ENCODE measurements at places on chromosomes 2 and 18.

GRCh38 chr18:74528913-74529312 lies 5.4 kb upstream of the CNDP1 start:
- no peak for DNase-seq

DNA sequence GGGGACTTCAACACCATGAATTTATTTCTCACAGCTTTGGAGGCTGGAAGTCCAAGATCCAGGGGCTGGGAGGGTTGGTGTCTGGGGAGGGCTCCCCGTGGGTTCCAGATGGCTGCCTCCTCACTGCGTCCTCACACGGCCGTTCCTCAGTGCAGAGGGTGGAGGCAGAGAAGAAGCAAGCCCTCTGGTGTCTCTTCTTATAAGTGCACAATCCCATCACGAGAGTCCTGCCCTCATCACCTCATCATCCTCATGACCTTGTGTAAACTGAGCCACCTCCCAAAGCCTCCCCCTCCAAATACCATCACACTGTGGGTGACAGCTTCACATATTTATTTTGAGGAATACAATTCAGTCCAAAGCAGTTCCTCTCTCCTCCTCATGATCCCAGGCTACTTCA lies 26.3 kb downstream of the TMEM163 start:
- no peak for DNase-seq

- no peak for DNase-seq
Measured at GRCh38 chr2:12979066-12979465, 262.3 kb downstream of the TRIB2 start.

- no peak for DNase-seq
Measured at GRCh38 chr2:18301421-18302139, 258.9 kb downstream of the RDH14 start.

GRCh38 chr2:162716122-162716521 lies 122.4 kb downstream of the KCNH7 start:
- DNase-seq, result no peak

DNA sequence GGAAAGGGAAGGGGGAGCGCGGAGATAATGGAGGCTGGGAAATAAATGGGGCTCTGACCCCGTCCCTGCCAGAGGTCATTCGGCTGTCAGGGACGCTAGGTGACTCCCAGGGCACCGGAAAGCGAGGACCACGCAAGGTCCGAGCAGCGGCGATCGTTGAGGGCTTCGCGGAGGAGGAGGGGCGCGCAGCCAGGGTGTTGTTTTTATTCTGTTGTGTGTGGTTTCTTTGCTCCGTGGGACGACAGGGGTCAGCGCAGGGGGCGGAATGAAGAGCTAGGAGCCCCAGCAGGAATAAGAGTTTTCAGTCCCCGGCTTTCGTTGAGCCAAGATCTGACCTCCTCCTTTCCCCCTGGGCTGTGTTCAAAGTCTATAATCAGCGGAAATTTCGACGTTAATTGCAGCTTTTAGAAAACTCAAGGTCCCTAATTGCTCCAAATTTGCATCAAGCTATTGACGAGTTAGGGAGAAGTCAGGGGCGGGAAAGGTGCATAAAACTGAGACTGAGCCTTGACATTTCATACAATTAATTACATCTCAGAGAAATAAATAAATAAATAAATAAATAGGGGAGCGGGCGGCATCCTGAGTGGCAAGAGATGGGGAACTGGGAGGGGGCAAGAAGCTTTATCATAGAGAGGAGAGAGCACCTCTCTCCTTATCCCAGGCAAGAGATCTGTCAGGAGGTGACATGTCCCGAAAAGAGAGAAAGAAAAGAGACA lies 2.2 kb downstream of the GAD1 start:
- DNase-seq, result no peak

DNA sequence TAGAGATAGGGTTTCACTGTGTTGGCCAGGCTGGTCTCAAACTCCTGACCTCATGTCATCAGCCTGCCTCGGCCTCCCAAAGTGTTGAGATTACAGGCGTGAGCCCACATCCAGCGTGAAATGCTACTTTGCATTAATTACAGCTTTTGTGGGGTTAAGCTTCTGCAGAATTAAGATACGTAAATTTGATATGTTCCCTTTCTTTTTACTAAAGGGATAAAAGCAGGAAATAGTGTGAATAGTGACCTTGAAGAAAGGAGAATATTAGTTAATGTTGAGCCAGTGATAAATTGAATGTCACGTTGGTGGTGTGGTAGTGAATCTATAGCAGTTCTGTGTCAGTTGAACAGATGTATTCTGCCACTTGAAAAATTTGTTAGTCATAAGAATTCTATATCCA lies 16.9 kb downstream of the SMCHD1 start:
- no peak for DNase-seq

DNA sequence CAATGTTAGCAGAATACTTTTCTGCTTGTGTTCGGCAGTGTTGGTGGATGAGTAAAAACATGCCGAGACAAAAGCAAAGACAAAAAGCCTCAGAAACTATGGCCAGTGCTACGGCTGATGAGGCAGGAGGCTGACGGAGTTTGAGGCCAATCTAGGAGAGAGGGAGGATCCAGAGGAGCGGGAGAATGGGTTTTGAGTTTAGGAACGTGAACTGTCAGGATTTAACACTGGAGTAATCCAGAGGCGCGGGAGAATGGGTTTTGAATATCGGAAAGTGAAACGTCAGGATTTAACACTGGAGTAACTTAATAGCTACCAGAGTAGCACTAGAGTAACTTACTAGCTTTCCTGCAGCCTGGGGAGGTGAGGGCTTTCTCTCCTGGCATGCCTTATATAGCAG lies 37.4 kb downstream of the LYPD6B start:
- no peak for DNase-seq

GRCh38 chr18:31252522-31252921 lies 65.4 kb upstream of the DSG1 start:
- no peak for DNase-seq

- DNase-seq, result no peak
Measured at GRCh38 chr2:8527031-8527430, 154.8 kb upstream of the ID2 start.

DNA sequence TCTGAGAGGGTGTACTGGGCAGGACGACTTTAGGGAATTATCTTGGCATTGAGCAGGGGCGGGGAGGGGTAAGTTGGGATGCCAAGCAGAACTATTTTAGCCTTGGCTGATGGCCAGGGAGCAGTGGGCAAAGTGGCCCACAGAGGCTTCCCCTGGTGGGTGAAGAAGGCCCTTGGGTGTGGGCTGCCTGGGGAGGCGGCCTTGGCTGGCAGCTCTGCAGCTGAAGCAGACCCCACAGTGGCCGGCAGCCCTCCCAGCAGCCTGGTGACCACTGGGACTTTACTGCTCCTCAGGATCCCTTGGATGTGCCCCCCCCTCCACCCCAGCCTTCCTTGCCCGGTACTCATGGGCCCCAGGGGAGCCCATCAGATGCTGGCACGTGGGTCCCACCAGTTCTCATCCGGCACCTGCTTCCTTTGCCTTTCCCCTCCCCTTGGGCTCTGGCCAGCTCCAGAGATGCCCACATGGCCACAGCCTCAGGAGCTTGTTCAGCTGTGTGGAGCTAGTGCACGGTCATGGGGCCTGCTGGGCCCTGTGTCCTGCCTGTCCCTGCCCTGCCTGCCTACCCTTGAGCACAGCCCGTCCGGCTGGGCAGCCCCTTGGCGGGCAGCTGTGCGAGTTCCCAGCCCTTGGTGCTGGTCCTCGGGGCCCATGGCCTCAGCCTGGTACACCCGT lies 122.1 kb upstream of the HS6ST1 start:
- DNase-seq, result no peak

DNA sequence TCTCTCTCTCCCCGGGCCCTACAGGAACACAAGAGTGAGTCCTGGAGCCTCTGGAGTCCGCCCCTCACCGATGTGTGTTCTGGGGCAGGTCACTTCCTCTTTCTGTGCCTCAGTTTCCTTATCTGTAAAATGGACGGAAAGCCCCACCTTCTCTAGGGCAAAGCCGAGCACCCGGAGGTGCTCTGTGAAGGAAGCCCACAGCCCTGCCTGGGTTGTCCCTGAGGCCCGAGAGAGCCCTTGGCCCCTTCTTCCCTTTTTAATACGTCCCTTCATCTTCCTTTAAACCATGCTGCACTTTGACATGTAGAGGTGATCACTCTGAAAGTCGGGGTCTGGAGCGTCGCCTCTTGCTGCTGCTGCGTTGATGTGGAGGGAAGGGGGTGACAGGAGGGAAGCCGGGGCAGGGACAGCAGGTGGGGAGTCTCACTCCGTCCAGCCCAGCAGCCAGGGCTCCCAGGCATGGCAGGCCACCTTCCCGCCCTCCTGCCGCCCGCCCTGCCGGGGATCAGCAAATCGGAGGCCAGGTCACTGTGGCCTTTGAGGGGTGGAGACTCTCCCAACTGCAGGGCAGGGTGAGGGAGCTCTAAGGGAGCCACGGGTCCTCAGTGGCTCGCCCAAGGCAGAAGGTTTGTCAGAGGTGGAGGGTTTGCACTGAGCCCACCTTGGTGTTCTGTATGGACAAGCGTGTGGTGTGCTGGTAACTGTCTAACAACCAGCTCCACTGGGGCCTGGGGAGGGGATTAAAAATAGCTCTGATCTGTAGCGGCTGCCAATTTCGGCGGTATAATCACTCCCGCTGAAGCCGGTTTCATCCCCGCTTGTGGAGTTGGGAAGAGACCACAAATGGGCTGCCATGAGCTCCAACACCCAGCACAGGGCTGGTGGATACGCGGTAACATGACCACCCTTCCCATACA lies 135.9 kb upstream of the ID2 start:
- no peak for DNase-seq

DNA sequence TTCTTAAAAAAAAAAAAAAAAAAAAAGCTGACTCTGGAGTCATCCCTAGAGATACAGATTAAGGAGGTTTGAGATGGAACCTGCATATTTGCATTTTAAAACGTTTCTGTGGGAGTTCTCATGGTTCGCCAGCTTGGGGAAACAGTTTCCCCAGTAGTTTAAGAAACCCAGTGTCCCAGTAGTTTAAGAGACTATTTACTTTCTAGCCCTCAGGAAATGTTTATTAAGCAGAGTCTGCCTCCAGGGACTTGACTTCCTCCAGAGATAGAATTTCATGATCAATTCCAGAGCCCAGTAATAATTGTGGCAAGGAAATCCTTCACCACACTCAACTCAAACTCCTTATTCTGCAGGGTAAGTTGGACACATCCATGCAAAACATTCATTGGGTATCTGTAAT lies 39.1 kb downstream of the DIPK1C start:
- DNase-seq, result no peak

- no peak for DNase-seq
Measured at GRCh38 chr2:105368759-105369408, 30.0 kb downstream of the FHL2 start.

- no peak for DNase-seq
Measured at GRCh38 chr2:184004948-184005672, 593.2 kb upstream of the ZNF804A start.

DNA sequence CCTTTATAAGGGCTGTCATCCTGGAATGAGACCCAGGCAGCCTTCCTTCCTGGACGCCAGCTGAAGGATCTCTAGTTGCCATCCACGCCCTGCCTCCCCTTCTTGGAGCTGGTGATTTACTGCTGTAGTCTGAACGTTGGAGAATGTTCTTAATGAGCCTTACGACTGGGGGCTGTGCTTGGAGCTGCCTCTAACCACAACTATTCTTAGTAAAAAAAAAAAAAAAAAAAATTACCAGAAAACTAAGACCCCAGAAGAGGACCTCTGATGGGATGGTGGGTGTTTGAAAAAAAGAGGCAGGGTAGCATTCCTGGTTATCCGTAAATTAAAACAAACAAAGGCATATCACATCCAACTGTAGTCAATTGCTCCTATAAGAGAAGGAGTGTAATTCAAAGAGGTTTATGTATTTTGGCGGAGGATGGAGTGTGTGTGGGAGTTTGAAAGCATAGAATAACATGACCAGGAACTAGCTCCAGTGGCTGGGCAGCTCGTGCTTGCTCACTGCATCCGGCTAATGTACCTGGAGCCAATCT lies 105.4 kb downstream of the QPCT start:
- no peak for DNase-seq

- no peak for DNase-seq
Measured at GRCh38 chr18:23828426-23828825, 139.2 kb downstream of the LAMA3 start.
